ENCODE measurements at places on chromosomes 2 and 18.

DNA sequence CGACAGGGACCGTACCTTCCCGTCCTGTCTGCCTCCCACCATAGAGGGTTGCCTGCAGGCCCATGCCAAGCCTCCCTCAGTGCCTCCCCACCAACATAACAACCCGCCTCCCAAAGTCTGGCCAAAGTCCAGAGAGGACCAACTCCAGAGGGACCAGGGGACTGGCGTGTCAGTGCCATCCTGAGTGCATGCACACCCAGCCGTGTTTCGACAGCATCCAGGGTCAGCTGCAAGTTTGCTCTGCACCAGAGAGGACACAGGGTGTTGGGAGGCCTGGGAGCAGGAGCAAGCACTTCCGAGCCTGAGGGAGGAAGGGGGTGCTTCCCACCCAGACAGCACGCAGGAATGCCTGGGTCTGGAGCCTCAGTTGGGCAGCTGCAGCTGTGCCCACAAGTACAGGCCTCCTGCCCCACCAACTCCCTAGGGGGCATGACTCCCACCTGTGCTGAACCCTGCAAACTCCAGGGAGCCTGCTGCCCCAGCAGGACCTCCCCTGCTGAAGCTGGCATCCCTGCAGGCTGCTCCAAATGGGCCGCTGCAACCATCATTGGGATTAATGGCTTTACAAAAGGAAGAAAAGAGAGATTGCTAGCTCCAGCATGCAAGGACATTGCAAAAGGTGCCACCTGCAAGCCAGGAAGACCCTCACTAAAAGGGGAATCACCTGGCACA, 618.1 kb upstream of the FSHR start:
- no peak for DNase-seq

- DNase-seq: no peak
Measured at GRCh38 chr18:78721238-78721875, 258.3 kb upstream of the SALL3 start.

GRCh38 chr2:159362094-159362493, 75.6 kb upstream of the WDSUB1 start:
- DNase-seq: no peak

- no peak for DNase-seq
Measured at GRCh38 chr2:220417503-220417902, 790.1 kb downstream of the SLC4A3 start.

GRCh38 chr18:36693931-36694620, 134.7 kb downstream of the TPGS2 start:
- no peak for DNase-seq

DNA sequence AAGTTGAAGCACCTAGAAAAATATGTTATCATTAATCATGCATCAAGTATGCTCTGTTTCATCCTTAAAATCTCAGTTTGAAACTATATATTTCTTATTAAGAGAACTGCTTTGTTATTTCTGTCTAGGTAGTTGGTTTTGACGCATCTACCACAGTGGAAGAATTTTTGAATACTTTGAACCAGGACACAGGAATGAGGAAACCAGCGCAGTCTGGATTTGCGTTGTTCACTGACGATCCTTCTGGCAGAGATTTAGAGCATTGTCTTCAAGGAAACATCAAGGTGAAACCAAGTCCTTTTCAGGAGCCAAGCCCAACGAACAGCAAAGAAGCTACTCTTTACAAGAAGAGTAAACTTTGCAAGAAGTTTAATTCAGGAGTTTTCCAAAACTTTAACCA, 30.1 kb upstream of the DYNC2LI1 start:
- DNase-seq: no peak

GRCh38 chr2:120469426-120469825, 123.5 kb downstream of the INHBB start:
- no peak for DNase-seq

- no peak for DNase-seq
Measured at GRCh38 chr2:73035899-73036711, 35.4 kb downstream of the SFXN5 start.

- no peak for DNase-seq
Measured at GRCh38 chr2:73050121-73050545, 21.4 kb downstream of the SFXN5 start.

DNA sequence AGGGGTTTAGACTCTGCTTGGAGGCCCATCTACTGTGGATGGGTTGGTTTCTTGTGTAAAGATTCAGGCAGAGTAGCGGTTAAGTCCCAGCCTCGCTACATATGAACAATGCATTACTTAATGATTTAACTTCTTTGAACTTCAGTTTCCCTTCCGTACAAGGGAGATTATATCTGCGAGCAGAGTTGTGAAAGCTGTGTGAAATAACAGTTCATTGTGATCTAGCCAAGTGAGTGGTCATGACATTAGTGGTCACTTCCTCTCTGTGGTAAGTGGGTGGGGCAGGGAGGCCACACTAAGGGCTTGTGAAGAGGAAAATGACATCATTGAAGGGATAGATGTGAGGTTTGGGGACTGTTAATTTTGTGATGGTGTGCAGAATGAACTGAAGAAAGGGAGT, 14.1 kb upstream of the MEX3C start:
- peak; percentile 38 for DNase-seq

- DNase-seq: no peak
Measured at GRCh38 chr18:12041561-12041960, 52.1 kb upstream of the ANKRD62 start.
